ENCODE measurements at places on chromosomes 13 and 19. TPM values are rescaled to one million over a fixed set of nuclear protein-coding genes. Genes with fewer than 3 reads are reported as not detected.

CGB8 gene
- not detected for total RNA-seq

LAIR1 gene
- total RNA-seq: 6.3 TPM

ALOX5AP gene
- 8.4 TPM for total RNA-seq

TEX101 gene
- not detected for total RNA-seq

ZNF763 gene
- total RNA-seq: 3.7 TPM

DNAJB1 gene
- total RNA-seq: 43.0 TPM

LHFPL6 gene
- total RNA-seq: 53.0 TPM

TMEM86B gene
- 2.3 TPM for total RNA-seq

PALM3 gene
- not detected for total RNA-seq

ZNF543 gene
- total RNA-seq: 5.6 TPM

AXL gene
- total RNA-seq: 18.0 TPM

KLK15 gene
- total RNA-seq: not detected

TMEM150B gene
- total RNA-seq: 1.7 TPM

NLRP11 gene
- total RNA-seq: not detected

PCDH20 gene
- total RNA-seq: 0.83 TPM

SHISA7 gene
- total RNA-seq: not detected

PDX1 gene
- not detected for total RNA-seq

KCNRG gene
- total RNA-seq: 0.32 TPM

MIER2 gene
- total RNA-seq: 18.3 TPM

PABPC3 gene
- 0.08 TPM for total RNA-seq

UHRF1 gene
- total RNA-seq: 1.3 TPM

NDUFA11 gene
- total RNA-seq: 606 TPM

ADGRE1 gene
- 0.24 TPM for total RNA-seq

ZNF234 gene
- 8.1 TPM for total RNA-seq

ZNF460 gene
- 23.0 TPM for total RNA-seq

ZNF85 gene
- total RNA-seq: 2.2 TPM

FXYD3 gene
- 1.3 TPM for total RNA-seq

ZNF677 gene
- total RNA-seq: 21.1 TPM

KDM4B gene
- total RNA-seq: 34.6 TPM

ARMC6 gene
- total RNA-seq: 15.1 TPM

PEX11G gene
- total RNA-seq: 0.97 TPM

CDX2 gene
- total RNA-seq: not detected

LILRA6 gene
- total RNA-seq: 1.8 TPM

LGALS14 gene
- not detected for total RNA-seq

Data from Right ventricle myocardium superior (tissue), 1 donor.